ENCODE measurements at places on chromosomes 5 and 9.

DNA sequence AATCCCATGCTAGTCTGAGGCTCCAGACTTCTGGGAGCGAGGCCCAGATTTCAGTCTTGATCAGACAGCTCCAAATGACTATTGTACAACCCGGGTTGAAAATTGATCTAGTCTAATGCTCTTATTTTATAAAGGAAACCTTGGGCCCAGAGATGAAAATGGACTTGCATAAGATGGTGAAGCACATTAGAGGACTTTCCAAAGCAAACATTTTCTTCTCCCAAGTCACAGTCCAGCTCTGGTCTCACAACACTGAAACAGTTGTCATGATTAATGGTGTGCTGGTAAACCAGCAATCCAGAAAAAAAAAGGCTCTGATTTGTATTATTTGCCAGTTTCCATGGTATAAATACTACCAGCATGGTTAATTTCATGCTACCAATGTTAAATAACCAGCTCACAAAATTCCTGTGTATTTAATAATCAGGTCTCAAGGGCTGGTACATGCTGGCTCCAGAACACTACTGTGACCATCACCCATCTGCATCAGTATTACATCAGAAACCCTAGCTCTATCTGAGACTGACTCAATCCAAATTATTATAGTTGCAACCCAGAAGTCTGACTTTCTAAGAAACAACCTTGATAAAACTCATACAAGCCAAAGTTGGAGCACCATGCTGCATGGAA lies 32.5 kb upstream of the ABLIM3 start:
- DNase-seq, result no peak

GRCh38 chr5:67038817-67039603 lies 157.6 kb downstream of the CD180 start:
- no peak for DNase-seq

DNA sequence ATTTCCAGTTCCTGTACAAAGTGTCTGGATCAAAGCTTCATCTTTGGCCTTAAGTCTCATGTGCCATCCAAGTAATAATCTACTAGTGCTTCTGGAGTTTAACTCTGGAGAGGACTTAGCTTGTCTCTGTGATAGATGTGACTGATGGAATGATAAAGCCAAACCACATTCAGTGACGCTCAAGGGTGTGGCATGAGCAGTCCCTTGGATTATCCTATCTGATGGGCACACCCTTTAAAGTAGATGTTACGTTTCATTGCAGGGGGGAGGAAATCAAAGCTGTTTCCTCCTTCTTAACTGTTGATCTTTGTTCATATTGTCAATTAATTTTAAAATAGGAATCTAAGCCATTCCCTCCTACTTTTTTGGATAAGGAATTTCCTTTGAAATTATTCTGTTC lies 8.5 kb upstream of the EGFLAM start:
- DNase-seq, result no peak

- no peak for DNase-seq
Observed at GRCh38 chr9:123113185-123113584, 79.7 kb downstream of the GPR21 start.

- DNase-seq, result no peak
Observed at GRCh38 chr9:137499416-137499815, 40.3 kb upstream of the NSMF start.

DNA sequence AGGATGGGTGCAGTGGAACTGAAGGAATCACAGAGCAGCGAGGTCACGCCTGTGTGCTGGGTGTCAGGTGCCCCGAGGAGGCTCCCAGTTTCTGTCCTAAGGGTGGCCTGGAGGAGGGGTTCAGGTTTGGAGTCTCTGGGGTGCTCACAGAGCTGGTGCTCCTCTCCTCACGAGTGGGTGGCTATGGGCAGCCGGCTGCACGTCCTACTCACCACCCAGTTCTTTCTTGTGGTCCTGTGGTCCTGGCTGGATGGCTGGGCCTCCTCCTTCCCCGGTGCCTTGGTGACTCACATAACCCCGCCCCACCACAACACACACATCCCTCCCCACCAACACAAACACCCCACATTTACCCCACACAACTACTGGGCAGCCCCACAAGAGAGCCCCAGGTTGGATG lies 9.9 kb upstream of the PTGS1 start:
- no peak for DNase-seq

DNA sequence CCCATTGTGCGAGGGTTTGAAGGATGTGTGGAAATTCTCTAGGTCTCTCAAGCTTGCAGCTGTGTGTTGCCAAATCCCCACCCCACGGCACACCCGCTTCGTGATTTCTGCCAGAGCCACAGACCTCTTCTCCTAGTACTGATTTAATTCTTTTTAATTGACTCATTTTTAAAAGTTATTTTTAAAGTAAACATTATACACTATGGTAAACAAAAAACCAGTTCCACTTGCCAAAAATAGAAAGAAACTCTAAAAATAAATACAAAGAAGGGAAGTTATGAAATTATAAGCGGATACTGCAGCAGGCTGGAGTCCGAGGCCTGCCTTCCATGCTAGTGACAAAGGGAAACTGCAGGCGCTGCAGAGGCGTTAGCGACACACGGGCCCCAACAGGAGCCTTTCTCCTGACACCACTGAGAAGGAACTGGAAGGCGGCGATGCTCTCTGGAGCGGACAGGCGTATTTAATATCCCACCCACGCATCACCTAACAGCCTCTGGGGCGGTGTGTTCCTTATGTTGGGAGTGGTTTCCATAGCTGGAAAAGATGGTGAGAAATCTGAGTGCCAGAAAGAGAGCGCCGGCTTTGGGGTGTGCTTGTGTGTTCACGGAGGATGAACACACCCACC lies 122.5 kb downstream of the COL23A1 start:
- no peak for DNase-seq

DNA sequence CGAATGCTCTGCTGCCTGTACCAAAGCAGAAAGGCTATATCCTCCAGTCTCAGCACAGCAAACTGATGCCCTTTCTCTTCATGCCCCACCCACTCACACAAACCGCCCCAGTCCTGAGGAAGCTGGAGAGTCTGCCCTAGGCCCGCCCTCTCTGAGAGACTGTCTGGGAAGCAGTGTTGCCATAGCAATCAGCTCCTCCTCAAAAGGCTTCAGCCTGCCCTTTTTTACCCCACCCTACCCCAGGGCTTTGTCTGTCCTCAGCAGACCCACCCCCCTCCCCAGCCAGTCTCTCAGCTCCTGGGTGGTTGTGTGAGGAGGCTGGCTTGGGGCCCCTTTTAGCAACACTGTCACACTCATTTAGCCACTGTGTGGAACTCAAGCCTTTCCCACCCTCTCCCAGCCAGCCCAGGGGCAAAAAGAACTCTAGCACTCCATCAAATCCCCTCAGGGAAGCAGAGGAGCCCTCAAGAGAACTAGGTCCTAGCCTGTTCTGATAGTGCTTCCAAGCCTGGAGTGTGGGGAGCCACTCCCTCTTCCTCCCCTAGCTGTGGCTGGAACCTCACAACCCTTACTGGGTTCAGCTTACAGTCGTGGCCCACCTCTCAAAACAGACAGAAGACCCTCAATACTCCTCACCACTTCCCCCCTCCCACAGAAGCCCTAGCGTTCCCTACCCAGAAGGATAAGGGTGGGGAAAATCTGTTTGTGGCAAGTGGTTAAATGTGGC lies 1.4 kb downstream of the ATOSB start:
- DNase-seq, result peak; percentile 86

- no peak for DNase-seq
Observed at GRCh38 chr5:162026803-162027202, 40.8 kb upstream of the GABRG2 start.

GRCh38 chr5:17261075-17261474 lies 43.6 kb downstream of the BASP1 start:
- no peak for DNase-seq

GRCh38 chr9:81574405-81574804 lies 114.9 kb downstream of the TLE1 start:
- peak; percentile 20 for DNase-seq

DNA sequence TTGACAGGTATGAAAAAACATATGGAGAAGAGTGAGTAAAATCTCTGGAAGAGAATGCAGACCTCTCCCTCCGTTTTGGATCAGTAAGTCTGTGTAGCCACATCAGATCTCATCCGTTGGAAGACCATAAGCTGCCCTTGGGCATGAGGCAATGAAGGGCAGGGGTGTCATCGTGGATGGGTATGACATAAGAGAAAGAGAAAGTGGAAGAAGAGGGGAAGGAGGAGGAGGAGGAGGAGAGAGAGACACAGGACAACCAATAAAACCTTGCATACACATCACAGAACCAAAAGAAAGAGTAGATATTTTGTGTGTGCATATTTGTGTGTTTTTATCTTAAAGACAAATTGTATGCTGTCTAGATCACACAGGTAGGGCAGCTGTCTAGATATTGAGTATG lies 50.7 kb downstream of the PRRC1 start:
- no peak for DNase-seq

DNA sequence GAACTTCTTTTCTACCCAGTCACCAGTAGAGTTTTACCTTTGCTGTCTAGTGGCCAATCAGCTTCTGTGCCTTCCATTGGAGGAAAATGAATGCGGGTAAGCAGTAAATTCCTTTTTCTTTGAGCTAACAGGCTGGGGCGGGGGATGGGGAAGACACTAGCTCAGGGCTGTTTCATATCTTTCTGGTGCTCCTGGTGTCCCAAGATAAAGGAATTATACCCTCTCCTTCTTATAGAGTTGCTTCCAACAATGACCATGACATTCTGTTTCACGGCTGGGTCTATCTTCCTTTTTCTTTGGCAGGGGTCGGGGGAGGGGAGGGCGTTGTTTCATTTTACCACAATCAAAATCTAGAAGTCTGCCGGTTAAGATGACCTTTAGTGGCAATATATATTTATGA lies 51.2 kb upstream of the RPS23 start:
- no peak for DNase-seq

- DNase-seq, result no peak
Observed at GRCh38 chr5:50445296-50445949, 4.3 kb upstream of the EMB start.

GRCh38 chr5:14816374-14816998 lies 55.1 kb downstream of the ANKH start:
- no peak for DNase-seq

DNA sequence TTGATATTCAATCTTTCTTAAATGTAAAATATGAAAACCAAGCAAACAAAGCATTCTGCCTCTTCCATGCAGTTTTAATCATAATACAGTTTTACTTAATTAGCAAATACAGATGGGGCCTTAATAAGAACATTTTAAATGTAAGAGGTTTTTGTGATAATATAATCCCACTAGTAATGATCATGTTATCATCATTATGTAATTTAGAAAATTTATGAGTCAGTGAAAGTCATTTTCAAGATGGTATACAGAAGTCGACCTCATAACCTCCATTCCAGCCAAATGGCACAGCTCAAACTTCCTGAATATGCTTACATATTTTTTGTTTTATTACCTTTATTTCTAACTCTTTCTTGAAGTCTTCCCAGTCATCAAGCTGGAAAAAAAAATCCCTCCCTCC lies 102.2 kb upstream of the GNA14 start:
- DNase-seq, result no peak

- no peak for DNase-seq
Observed at GRCh38 chr5:129073111-129073510, 21.4 kb upstream of the ISOC1 start.

- no peak for DNase-seq
Observed at GRCh38 chr5:133112026-133112660, 60.3 kb downstream of the HSPA4 start.

GRCh38 chr9:101618698-101619097 lies 23.9 kb upstream of the PPP3R2 start:
- no peak for DNase-seq

- DNase-seq, result no peak
Observed at GRCh38 chr9:133533857-133534256, 647 bp upstream of the ADAMTSL2 start.

DNA sequence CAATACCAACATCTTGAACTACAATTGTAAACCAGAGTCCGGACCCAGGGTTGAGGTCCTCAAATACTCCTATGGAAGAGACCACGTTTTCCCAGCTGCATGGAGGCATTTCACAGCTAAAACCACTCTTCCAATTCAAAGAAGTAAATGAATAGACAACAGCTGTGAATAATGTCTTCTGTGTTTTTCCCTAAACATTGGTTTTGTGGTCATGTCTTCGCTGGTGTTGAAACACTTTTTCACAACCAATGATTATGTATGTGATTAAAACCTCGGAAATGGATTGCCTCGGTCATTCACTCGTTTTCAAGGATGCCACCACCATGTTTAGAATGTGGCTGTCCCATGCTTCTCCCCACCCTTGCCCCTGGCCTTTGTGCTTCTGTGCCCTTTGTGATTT lies 9.4 kb upstream of the TENT4A start:
- no peak for DNase-seq

- DNase-seq, result no peak
Observed at GRCh38 chr5:13939638-13940037, 4.8 kb downstream of the DNAH5 start.

- DNase-seq, result no peak
Observed at GRCh38 chr5:65307931-65308330, 173.8 kb downstream of the ADAMTS6 start.

GRCh38 chr5:10896016-10896415 lies 135.0 kb upstream of the DAP start:
- DNase-seq, result no peak

- DNase-seq, result no peak
Observed at GRCh38 chr5:16669776-16670175, 53.0 kb upstream of the RETREG1 start.

- DNase-seq, result no peak
Observed at GRCh38 chr9:127181595-127182190, 59.3 kb upstream of the ANGPTL2 start.

- DNase-seq, result no peak
Observed at GRCh38 chr5:80867233-80867632, 92.9 kb upstream of the RASGRF2 start.

DNA sequence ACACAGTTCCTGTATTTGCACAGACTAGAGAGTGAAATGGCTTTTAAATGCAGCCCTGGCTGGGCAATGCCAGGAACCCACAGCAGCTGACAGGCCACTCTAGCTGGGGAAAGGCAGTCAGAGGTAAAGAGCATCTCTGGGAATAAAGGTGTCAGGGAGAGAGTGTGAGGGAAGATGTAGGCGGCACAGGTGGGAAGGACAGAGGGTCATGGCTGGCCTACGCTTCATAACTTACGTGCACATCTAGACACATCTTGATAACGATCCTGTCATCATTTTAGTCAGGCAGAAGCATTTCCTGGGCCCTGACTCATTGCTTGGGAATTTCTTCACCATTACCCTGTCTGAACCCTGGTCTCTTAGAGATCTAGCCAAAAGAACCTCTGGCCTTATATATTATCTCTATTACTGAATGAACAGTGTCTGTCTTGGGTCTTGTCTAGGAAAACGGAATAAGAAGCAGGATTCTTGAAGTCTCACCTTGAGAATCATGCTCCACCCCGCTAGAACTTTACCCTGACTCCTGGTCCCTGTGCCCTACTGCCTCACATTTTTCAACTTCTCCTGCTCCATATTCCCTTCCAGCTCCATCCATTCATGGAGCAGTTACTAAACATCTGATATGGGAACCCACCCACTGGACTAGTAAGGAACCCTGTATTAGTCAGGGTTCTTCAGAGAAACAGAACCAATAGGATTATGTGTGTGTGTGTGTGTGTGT lies 106.4 kb upstream of the ELL2 start:
- DNase-seq, result peak; percentile 79

- DNase-seq, result no peak
Observed at GRCh38 chr9:128231638-128232527, 28.7 kb downstream of the DNM1 start.

- DNase-seq, result no peak
Observed at GRCh38 chr9:33136721-33137670, 30.1 kb downstream of the B4GALT1 start.
